Omental fat pad (tissue), 4 donors: ENCODE measurements at places on chromosomes 12 and 14. TPM values are rescaled to one million over a fixed set of nuclear protein-coding genes. Genes with fewer than 3 reads are reported as not detected.

DNA sequence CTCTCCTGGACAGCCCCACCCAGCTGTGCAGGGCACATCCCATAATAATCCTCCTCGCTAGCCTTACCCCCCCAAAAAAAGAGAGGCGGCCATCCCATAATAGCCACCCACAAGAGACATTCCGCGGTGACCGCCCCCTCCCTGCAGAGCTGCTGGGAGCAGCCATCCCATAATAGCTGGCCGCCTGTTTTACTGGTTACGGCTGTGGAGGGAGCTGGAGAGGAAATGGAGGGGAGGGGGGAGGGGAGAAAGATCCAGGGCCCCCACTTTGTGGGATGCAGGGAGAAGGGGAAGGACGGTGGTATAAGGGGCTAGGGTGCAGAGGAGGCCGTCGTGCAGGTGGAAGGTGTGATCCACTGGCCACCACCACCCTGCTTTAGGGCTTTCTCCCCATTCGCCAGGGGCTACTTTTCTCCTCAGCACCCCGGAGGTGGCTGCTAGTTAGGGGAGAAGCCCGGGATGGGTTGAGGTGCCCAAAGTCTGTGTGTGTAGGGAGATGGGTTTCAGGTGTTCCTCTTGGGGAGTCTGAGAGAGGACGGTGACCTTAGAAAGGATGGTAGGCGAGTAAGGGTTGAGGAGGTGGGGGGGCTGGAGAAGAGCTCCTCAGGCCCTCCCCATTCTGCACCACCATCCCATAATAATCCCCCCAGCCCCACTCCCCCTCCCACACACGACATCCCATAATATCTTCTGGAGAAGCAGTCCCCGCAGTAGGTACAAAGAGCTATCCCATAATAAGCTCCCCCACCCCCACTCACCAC is 6.0 kb upstream of the CHD4 start:
- DNase-seq, result no peak

GRCh38 chr12:28878629-28879028 is 270.4 kb upstream of the FAR2 start:
- DNase-seq, result no peak

- no peak for DNase-seq
These were observed 15.4 kb downstream of the PDE1B start for GRCh38 chr12:54564768-54565167.

GRCh38 chr12:121279507-121279915 is 17.0 kb downstream of the CAMKK2 start:
- DNase-seq, result no peak

DNA sequence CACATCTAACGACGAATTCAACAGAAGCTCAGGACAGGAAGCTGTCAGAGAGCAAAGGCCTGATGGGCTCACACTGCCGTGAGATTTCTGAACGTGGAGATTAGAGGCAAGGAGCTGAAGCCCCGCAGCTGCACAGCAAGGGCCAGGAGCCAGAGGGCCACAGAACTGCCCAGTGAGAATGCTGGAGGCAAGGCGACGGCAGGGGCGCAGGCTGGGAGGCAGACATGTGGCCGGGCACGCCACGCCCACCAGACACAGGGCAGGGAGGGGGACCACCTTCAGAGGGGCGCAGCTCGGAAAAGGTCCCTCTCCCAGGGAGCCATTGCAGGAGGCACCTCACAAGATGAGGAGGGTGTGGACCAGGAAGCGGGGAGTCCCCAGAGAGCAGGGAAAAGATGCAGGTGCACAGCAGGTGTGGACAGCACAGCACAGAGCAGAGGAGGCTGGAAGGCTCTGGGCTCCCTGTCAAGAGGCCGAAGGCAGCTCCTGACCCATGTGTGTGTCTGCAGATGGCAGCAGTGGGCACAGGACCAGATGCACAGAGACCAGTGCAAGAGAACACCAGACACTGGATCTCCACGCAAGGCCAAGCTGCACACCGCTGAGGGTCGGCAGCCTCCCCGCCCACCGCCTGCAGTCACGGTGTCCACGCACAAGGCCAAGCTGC is 23.0 kb downstream of the BTBD6 start:
- no peak for DNase-seq

GRCh38 chr14:24443053-24443665 is 583 bp upstream of the SDR39U1 start:
- no peak for DNase-seq

GRCh38 chr12:130873825-130874224 is 2.0 kb downstream of the RAN start:
- DNase-seq, result no peak

GRCh38 chr12:130831876-130832405 is 7.1 kb downstream of the STX2 start:
- DNase-seq, result no peak

Gene SLC4A8
- total RNA-seq, result 2.0 TPM
